Smooth muscle cell of the brain vasculature (primary cell): ENCODE measurements at places on chromosomes 11 and 22.

DNA sequence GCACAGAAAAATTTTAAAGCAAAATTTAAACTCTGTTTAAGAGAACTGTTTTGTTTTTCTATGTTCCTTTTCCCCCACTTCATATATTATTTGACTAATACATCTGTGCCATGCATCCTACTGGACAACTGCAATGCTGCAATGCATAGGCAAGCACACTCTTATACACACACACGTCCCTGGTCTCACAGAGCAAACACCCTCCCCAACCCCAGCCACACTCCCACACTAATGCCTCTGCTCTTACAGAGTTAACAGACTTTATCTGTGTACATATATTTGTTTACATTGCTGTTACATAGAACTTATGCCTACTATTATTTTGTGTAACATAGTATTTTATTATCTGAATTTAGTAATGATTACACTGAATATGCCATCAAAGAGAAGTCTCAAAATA lies 25.5 kb upstream of the CTSC start:
- no peak for DNase-seq

DNA sequence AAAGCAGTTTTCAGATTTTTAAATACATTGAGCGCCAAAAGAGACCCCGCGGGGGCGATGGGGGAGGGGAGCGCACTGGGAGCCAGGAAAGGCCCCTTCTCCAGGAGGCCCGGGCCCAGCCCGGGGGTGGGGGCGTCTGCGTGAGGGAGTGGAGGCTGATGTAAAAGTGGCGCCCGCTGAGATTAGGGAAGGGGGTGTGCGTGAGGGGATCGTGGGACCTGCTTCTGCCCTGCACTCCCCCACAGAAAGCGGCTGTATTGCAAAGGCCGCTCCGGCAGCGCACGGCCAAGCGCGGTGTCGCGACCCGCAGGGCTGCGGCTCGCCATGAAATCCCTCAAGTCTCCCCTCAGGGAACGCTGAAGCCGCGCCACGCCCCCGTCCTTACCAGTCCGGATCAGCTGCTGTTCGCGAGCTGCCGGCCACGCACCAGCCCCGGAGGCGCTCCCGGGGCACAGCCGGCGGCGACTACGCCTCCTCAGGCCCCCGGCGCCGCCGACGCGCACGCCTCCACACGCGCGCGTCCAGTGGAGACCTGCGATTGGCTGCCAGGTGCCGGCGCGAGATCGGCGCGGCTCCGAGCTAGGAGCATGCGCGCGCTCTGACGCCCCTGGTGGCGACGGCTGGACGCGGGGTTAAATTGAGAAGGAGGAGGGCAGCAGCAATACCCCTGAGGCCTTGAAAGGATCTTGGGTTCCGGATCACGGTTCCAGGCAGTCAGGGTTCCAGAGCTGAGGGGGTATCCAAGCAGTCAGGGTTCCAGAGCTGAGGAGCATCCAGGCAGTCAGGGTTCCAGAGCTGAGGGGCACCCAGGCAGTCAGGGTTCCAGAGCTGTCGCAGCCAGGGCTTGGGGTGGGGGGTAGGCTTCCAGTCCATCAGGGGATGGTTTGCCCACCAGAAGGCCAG lies at the start of gene ZNF280B:
TSS of gene ZNF280B (minus strand) at position 469 of the 903 bp plus-strand sequence. CDS start 19,344 bp downstream, outside the sequence.
- DNase-seq, result peak; percentile 40

DNA sequence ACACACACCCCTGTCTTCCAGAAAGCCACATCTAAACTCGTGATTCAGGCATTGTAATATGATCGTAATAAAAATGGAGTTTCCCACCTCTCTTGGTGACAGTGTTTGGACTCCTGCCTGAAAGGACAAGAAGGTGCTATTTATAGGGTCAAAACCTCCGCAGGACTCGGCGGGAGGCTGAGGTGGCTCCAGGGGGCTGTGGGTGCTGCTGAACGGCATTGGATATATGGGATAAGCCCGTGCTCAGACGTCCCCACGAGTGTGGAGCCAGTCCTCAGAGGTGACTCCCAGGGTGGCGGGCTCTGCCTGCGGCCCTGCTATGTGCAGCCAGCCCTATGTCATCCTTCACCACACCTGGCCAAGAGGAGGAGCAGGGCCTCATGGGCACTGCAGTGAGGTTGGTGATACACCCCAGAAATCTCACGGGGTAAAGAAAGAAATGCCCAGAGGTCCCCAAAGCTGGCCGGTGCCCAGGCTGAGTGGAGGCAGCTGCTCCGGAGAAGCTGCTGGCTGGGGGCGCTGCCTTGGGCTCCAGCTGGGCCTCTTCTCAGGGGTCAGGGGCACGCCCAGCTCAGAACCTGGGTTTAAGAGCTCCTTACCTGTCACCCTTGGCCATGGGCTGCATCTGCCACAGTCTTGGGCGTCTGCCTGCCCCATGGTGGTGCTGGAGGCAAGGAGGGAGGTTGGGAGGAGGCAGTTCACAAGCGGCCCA lies 5.1 kb upstream of the OSBPL5 start:
- no peak for DNase-seq

- DNase-seq, result no peak
Observed at GRCh38 chr11:76663912-76664440, 6.6 kb downstream of the LRRC32 start.

GRCh38 chr11:36196411-36196998 lies 92.7 kb downstream of the COMMD9 start:
- no peak for DNase-seq

GRCh38 chr11:115496892-115497291 lies 7.3 kb downstream of the CADM1 start:
- no peak for DNase-seq

- DNase-seq, result no peak
Observed at GRCh38 chr22:49365191-49365837, 462.4 kb downstream of the BRD1 start.

DNA sequence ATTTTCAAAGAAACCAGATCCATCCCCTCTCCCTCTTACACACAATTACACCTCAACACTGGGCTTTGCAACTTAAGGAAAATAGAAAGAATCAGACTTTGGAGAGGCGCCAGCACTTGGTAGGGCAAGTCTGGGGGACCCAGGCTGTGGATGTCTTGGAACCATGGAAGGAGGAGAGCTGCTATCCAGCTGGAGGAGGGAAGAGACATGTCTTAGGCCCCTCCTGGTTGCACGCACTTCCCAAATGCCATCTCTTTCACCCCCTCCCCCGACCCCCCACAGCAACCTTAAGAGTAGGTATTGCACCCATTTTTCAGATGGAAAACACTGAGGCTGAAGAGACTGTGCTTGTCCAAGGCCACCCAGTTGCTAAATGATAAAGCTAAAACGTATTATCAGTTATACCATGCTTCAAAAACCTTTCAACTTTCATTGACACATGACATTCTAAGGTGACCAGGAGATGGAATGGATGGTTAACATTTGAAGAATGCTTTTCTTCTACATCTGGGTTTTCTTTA lies 3.9 kb downstream of the TIMP3 start:
- no peak for DNase-seq

DNA sequence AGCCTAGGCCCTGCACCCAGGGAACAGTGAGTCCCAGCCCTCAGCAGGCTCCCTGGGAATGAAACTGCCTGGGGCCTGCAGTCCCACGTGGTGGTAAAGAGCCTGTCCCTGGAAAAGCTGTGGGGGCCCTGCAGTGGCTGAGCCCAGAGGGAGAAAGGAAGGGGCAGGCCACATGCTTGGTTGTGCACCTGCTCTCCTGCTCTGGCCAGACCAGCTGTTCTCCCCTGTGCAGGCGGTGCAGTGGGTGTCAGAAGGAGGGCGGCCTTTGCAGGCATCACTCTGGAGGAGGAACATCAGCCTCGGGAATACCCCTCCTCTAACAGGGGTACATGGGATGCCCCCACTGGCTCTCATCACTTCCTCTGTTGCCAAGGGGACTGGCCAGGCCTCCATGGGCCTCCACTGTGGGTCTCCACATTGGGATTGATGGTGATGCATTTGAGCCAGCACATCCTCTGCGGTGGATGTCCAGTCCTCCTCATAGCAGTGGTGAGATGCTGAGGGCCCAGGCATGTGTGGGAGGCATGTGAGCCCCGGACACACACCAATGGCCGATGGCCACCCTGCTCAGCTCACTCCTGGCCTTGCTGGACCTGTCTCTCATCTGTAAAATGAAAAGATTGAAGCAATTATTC lies 690.4 kb downstream of the BRD1 start:
- no peak for DNase-seq

DNA sequence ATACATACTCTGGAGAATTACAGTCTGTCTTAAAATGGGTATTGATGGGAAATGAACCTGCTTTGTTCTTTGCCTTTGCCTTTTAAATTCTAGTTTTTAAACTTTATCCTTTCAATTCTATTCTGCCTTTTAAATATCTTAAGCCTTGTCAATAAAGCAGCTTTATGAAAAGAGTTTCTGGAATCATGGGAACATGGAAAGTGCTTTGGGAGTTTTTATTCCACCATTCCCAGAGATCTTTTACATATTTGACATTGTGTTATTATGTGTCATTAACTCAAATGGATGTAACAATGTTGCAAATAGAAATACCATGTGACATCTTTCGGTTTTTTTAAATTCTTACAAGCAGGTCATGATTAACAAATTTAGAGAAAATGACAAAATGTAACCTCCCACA lies 555.7 kb upstream of the ANO3 start:
- no peak for DNase-seq

- DNase-seq, result no peak
Observed at GRCh38 chr11:110795112-110795624, 82.9 kb upstream of the ARHGAP20 start.

GRCh38 chr11:12674936-12675696 lies 895 bp downstream of the TEAD1 start:
- DNase-seq, result no peak

GRCh38 chr11:45671246-45672171 lies 6.1 kb upstream of the CHST1 start:
- no peak for DNase-seq

- DNase-seq, result no peak
Observed at GRCh38 chr11:12207384-12208150, 97.2 kb downstream of the MICAL2 start.

GRCh38 chr22:43006753-43007152 lies 8.2 kb downstream of the PACSIN2 start:
- DNase-seq, result no peak

DNA sequence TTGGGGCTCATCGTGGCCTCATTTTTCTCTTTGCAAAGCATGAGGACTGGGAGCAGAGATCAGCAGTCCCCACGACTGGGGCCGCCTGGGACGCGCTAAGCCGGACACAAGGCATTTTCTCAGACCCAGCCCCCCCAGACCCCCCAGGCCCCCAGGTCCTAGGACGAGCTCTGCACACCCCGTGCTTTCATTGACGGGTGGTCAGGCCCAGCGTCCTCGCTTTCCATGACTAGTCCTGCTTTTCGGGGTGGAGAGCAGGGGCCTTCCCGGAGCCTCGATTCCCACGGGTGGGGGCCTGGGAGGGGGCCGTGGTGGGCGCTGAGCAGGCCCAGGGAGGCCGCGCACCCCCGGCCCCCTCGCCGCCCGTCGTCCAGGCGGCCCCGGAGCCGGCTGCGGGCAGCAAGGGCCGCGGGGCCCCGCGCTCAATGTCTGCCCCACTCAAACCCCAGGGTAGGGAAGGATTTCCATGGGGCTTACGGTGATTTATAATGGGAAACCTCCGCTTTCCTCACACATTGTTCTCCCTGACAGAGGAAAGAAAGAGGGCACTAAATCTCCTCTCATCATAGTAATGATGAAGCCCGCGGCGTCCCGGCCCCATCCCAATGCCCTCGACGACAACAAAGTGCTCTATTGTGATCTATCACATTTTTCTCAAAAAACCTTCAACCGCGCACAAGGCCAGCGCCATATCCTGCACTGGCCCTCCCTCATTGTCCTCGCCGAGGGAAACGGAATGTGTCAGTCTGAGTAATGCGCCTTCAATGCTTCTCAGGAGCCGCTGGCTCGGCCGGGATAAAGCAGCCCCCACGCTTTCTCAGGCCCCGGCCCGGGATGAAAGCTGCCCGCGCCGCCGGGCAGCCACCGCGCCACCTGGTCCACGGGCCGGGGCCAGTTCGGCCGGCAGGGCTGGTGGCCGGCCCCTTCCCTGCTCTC lies 10.4 kb upstream of the LINC01488 start:
- DNase-seq, result no peak

- DNase-seq, result no peak
Observed at GRCh38 chr11:119684361-119685110, 44.5 kb downstream of the NECTIN1 start.

DNA sequence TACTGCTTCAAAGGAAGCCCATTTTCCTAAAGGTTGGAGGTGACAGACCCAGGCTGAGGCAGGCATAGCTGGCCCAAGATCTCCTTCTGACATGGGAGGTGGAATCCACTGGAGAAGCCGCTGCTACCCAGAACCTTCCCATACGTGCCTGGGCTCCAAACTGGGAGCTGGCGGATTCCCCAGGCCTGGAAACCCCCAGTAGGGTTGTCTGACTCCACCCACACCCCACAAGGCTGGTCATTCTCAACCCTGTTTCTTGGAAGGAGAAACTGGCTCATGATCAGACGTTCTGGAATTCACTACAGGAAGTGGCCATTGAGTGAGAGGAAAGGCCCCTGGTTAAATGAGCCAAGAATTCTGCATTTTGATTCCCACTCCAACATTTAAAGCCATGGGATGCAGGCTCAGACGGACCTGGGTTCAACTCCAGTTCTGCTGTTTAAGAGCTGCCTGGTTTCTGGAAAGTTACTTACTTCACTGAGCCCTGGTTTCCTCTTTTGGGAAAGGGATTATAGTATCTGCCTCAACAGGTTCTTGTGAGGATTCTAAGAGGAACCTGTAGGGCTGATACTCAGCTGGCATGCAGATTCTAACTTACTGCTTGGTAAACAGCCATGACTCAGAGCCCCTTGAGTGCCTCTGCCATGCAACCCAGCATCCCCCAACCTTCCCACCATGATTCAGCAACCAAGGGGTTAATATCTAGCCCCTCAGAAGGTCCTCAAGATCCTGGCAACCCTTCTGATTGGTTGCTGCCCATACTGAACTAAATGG lies 19.4 kb upstream of the TSKU start:
- DNase-seq, result no peak

- DNase-seq, result no peak
Observed at GRCh38 chr11:73157101-73158010, 15.2 kb upstream of the FCHSD2 start.

DNA sequence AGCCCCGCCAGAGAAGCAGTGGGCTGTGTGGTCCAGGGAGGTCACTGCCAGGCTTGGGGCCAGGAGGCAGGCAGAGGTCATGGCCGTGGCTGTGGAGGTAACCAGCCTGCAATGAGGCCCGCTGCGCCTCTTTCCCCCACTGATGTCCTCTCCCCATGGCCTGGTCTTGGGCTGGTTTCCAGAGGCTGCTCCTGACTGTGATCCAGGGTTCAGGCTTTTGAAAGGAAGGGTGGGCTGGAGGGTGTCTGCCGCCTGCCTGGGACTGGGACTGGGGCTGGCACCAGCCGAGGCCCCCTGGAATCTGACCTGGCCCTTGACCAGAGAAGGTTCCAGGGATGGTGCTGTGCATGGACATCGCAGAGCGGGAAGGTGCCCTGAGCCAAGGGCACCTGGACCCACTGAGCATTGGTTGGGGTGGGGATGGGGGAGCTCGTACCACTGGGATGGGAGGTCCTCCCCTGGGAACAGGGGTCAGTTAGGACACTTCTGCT lies 59.6 kb upstream of the THY1 start:
- no peak for DNase-seq
